ENCODE measurements at places on chromosomes 4 and X. TPM values are rescaled to one million over a fixed set of nuclear protein-coding genes. Genes with fewer than 3 reads are reported as not detected.
A peak's percentile ranks its signal among the peaks of the same experiment; 100 is the strongest.

GRCh38 chrX:69238114-69238886, 73.0 kb upstream of the PJA1 start:
- H3K27ac ChIP-seq, result peak overlapping the region; percentile 35
- no peaks in the 10 kb centered on the region for H3K27me3 ChIP-seq
- H3K36me3 ChIP-seq, result no peaks in the 10 kb centered on the region

Gene SCML2
- total RNA-seq, result 1.7 TPM

DNA sequence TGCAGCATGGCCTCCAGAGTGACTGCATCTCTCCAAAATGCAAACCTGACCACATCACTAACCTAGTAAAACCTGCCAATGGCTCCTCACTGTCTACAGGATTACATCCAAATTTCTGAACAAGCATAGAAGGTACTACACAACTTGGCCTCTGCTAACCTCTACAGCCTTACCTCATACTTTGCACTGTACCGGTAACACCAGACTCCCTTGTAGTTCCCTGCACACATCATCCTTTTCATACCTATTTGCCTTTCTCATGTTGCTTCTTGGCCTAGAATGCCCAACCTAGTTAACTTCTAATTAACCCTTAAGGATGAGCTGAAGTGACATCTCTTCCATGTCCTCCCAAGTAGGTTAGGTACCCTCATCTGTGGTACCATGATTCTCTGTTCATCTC, 33.4 kb upstream of the KCNE5 start:
- peaks cover 25% of the 10 kb centered on the region for H3K36me3 ChIP-seq
- no peak for DNase-seq
- no peaks in the 10 kb centered on the region for H3K4me1 ChIP-seq
- H3K27ac ChIP-seq, result no peak overlapping the region
- no peaks in the 10 kb centered on the region for H3K27me3 ChIP-seq

- DNase-seq, result no peak
- H3K4me3 ChIP-seq, result no peak overlapping the region
- H3K27ac ChIP-seq, result no peak overlapping the region
These were observed 48.3 kb downstream of the DCX start for GRCh38 chrX:111363741-111364140.

Gene VCX
- total RNA-seq, result not detected

- no peak overlapping the region for H3K27ac ChIP-seq
- peaks cover 21% of the 10 kb centered on the region for H3K27me3 ChIP-seq
- H3K36me3 ChIP-seq, result no peaks in the 10 kb centered on the region
- no peak overlapping the region for H3K4me3 ChIP-seq
- peaks cover 7% of the 10 kb centered on the region for H3K4me1 ChIP-seq
- DNase-seq, result no peak
These were observed 4.8 kb downstream of the FRMPD3 start for GRCh38 chrX:107454302-107454701.

- peaks cover 6% of the 10 kb centered on the region for H3K27me3 ChIP-seq
- peaks cover 6% of the 10 kb centered on the region for H3K4me1 ChIP-seq
- no peak for DNase-seq
- no peaks in the 10 kb centered on the region for H3K36me3 ChIP-seq
These were observed 3.0 kb downstream of the RASSF6 start for GRCh38 chr4:73617256-73617655.

GRCh38 chr4:57926311-57926710, 816.1 kb upstream of the IGFBP7 start:
- no peak overlapping the region for H3K27ac ChIP-seq
- no peaks in the 10 kb centered on the region for H3K36me3 ChIP-seq
- no peaks in the 10 kb centered on the region for H3K4me1 ChIP-seq
- no peak overlapping the region for H3K4me3 ChIP-seq
- no peak for DNase-seq
- no peaks in the 10 kb centered on the region for H3K27me3 ChIP-seq

DNA sequence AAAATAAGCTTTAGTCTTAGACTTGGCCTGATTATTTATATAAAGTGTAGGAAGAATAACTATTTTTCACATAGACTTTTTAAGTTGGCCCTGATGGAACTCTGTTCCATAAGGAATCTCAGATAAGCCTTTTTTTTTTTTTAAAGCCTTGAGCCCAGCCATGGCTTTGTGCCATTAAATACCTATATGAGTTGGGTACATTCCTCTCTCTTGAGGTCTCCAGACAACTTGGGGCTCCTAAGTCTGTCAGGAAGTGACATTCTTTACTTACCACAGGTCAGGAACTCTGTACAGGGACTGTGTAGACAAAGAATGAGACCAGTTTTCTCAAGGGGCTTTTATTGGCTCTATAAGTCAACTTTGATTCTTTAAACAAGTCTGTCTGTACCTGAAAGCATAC, 27.1 kb upstream of the IGFBP7 start:
- no peaks in the 10 kb centered on the region for H3K27me3 ChIP-seq
- peaks cover 5% of the 10 kb centered on the region for H3K4me1 ChIP-seq
- DNase-seq, result no peak
- H3K27ac ChIP-seq, result no peak overlapping the region
- H3K4me3 ChIP-seq, result no peak overlapping the region

DNA sequence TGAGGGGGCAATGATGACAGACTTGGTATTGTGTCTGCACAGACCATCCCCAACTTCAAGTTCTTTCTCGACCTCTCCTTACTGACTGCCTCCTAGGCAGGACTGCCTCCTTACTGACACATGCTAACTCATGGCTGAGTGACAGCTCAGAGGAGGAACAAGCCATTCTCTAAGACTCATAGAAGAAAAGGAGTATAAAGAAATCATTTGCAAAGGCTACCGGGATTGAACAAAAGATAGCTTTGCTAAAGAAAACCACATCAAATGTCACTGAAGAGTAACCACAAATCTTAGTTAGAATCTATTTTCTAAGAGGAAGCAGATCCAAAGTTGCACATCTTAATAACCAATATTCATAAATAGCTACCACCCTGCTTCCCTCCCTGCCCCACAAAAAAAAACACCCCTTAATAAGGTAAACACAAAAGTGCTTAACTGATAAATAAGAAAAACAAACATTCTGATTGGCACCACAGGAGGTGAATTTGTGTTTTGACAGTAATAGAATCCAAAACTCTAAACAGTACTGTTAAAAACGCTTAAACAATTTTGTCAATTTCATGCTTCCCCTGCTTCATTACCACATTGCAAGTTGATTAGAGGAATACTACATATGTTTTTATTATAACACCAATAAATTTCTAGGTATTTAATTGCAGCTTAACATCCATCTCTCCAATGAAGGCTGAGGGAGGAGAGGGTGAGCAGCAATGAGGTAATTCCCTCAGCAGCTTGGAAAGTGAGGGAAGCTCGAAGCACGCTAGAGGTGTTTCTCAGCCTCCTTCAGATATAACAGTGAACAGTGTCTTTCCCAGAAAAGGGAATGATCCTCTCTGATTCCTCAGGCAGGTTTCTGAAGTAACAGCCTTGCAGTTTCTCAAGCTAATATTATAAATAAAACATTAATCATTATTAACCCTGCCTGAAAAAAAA, 160.0 kb downstream of the HNRNPD start:
- peaks cover 7% of the 10 kb centered on the region for H3K4me1 ChIP-seq
- no peaks in the 10 kb centered on the region for H3K36me3 ChIP-seq
- no peak overlapping the region for H3K4me3 ChIP-seq
- H3K27me3 ChIP-seq, result no peaks in the 10 kb centered on the region
- no peak overlapping the region for H3K27ac ChIP-seq
- DNase-seq, result no peak

GRCh38 chrX:150365990-150366911, 3.1 kb downstream of the MAMLD1 start:
- H3K4me3 ChIP-seq, result peak overlapping the region; percentile 65
- peak overlapping the region; percentile 84 for H3K27ac ChIP-seq
- no peaks in the 10 kb centered on the region for H3K27me3 ChIP-seq
- DNase-seq, result no peak
- H3K36me3 ChIP-seq, result no peaks in the 10 kb centered on the region

GRCh38 chr4:155640751-155641150, 25.9 kb upstream of the GUCY1A1 start:
- no peaks in the 10 kb centered on the region for H3K4me1 ChIP-seq
- no peak for DNase-seq
- no peaks in the 10 kb centered on the region for H3K27me3 ChIP-seq
- no peak overlapping the region for H3K27ac ChIP-seq

DNA sequence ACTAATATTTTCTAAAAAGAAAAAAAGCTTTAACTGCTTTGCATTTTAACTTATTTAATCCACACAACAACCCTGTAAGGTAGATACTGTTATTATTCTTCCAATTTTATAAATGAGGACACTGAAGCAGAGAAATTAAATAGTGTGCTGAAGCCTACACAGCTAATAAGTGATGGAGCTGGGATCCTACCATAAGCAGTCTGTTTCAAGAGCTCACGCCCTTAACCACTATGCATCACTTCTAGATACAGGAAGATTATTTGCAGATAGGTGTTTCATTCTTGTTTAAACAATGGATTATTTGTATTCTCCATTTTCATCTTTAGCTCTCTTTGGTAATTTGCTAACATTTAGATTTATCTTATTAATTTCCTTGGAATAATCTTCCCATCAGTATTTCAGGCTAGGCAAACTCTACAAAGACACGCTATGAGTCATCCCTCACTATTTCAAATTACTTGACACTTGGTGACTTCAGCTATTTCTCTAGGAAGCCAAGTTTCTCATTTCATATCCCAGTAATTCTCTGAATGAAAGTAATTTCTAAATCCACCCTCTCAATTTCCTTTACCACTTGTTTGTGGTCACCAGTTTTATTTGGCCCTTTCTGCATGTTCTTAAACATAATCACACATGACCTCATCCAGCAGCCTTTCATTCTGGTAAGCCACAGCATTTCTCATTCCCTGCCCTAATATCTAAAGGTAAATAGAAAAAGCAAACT, 67.3 kb downstream of the ASB9 start:
- DNase-seq, result no peak
- no peak overlapping the region for H3K27ac ChIP-seq
- no peaks in the 10 kb centered on the region for H3K4me1 ChIP-seq
- H3K36me3 ChIP-seq, result no peaks in the 10 kb centered on the region

DNA sequence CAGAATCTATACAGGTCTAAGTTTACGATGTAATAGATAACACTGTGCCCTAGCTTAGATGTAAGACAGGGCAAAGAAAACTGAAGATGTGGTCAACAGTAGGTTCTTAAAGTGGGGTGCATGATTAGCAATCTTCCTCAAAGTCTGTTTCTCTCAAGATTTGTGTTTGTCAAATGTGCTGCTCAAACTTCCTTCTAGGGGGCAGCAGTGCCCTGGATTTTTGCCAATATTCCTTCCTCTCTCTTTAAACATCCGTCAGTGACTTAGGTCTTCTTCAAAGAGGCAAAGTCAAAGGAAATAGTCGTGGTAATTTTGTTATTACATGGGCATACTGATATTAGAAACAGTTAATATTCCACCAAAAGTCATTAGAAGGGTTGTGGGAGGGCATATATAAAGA, 4.2 kb upstream of the PDHA2 start:
- H3K27me3 ChIP-seq, result no peaks in the 10 kb centered on the region
- H3K4me3 ChIP-seq, result no peak overlapping the region
- DNase-seq, result no peak

Gene CT45A5
- total RNA-seq, result not detected

Gene ERAS
- not detected for total RNA-seq

GRCh38 chr4:120770897-120771296, 151.6 kb downstream of the PRDM5 start:
- no peak overlapping the region for H3K4me3 ChIP-seq
- no peak for DNase-seq
- H3K27me3 ChIP-seq, result no peaks in the 10 kb centered on the region
- no peaks in the 10 kb centered on the region for H3K4me1 ChIP-seq
- no peak overlapping the region for H3K27ac ChIP-seq
- no peaks in the 10 kb centered on the region for H3K36me3 ChIP-seq

DNA sequence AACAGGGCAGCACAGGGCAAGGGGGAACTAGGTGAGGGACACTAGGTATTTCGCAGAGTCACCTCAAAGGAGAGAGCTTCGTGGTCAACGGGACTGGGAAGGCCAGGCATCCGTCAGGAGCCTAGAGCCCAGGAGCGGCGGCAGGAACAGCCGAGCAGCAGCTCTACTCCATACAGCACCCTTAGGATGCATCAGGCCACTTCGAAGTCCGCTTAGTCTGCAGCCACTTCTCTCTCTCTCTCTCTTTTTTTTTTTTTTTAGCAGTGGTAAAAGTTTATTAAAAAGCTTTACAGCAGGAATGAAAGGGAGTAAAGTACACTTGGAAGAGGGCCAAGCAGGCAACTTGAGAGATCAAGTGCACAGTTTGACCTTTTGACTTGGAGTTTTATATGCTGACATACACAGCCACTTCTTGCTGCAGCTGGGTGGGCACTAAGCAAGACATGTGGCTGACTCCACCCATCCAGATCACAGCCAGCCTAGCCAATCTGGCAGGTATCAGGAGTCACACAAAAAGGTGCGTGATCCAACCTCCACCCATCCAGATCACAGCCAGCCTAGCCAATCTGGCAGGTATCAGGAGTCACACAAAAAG, 209.7 kb upstream of the RADX start:
- DNase-seq, result no peak
- no peaks in the 10 kb centered on the region for H3K4me1 ChIP-seq
- H3K36me3 ChIP-seq, result no peaks in the 10 kb centered on the region
- H3K27ac ChIP-seq, result no peak overlapping the region

Gene TMEM271
- 0.19 TPM for total RNA-seq

- H3K27ac ChIP-seq, result no peak overlapping the region
- no peak overlapping the region for H3K4me3 ChIP-seq
- no peaks in the 10 kb centered on the region for H3K4me1 ChIP-seq
- H3K27me3 ChIP-seq, result no peaks in the 10 kb centered on the region
- H3K36me3 ChIP-seq, result no peaks in the 10 kb centered on the region
These were observed 1372.3 kb downstream of the STIM2 start for GRCh38 chr4:28232951-28233350.

DNA sequence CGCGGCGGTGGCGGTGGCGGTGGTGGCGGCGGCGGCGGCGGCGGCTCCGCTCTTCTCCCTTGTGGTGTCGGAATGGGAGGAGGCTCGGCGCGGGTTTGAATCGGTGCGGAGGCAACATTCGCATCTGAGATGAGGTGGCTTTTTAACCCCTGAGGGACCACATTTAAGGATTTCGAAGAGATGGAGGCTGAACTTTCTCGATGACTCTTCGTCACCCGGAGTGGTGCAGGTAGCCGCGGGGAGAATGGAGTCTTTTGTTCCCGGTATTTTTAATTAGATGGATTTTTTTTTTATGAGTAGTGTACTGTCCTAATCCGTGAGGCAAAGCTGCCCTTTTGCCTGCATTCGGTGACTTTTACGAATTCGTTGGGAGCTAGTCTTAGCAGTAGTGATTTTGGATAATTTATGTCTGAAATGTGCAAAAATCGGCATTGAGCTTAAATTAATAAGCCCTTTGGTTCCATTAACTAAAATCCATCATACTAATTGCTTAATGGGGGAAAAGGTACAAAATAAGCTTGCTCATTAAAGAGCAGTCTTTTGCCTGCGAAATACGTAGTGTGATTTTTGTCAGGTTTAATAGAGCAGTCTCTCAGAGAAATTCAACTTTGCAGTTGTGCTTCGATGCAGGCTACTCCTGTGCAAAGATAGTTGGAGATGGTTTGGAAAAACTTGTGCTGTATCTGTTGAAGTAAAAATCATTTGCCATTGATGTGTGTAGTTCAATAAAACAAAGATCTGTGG, 206.2 kb downstream of the TENM3 start:
- H3K27me3 ChIP-seq, result no peaks in the 10 kb centered on the region
- peaks cover 46% of the 10 kb centered on the region for H3K4me1 ChIP-seq
- H3K4me3 ChIP-seq, result peak overlapping the region; percentile 63
- DNase-seq, result no peak

Gene CENPE
- 0.45 TPM for total RNA-seq

Gene DLG3
- total RNA-seq, result 27.0 TPM

Gene ASIC5
- not detected for total RNA-seq
